ENCODE measurements at places on chromosomes 3 and 15.

- DNase-seq = no peak
Measured at GRCh38 chr15:28019594-28020309, 79.4 kb downstream of the OCA2 start.

- peak; percentile 34 for DNase-seq
Measured at GRCh38 chr15:51739061-51739712, 1.7 kb upstream of the LYSMD2 start.

DNA sequence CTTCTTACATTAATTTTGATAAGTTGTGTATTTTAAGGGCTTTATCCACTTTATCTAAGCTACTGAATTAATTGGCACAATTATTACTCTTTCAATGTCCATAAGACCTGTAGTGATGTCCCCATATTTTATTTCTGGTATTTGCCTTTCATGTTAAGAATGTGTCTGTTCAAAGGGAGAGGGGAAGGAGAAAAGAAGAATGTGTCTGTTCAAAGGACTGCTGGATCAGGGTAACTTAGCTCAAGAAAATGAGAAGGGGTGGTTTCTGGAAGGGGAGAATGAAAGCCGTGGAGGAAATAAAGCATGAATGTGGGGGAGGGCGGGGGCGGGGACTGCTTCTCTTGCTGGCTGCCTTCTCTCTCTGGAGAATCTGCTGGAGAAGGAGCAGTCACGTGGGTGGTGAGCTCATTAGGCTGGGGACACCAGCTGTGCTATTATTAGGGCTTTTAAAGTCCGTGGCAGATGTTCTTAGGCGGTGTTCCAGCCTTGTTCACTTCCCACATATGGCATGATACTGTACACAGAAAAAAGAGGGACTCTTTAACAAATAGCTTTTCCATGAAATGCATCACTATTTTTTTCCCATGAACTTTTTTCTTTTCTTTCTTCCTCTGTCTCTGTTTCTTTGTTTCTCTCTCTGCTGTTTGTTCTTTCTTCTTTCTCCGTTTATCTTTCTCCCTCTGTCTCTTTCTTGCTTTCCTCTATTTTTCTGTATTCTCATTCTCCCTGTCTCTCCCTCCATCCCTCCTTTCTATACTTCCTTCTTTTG, 63.7 kb upstream of the ULK4 start:
- DNase-seq = peak; percentile 94

GRCh38 chr15:91534976-91535375, 318.5 kb upstream of the SLCO3A1 start:
- no peak for DNase-seq

DNA sequence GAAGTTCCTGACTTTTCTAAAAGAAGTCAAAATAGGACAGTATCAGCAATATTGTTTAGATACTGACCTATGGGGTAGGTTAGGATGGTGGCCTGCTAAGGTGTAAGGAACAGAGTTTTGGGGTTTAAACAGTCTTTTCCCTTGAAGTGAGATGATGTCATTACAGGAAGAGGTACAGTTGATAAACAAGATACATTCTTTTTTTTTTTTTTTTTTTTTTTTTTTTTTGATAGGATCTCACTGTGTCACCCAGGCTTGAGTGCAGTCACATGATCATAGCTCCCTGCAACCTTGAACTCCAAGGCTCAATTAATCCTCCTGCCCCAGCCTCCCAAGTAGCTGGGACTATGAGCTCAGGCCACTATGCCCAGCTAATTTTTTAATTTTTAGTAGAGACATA, 33.3 kb downstream of the SLC25A36 start:
- DNase-seq = no peak

DNA sequence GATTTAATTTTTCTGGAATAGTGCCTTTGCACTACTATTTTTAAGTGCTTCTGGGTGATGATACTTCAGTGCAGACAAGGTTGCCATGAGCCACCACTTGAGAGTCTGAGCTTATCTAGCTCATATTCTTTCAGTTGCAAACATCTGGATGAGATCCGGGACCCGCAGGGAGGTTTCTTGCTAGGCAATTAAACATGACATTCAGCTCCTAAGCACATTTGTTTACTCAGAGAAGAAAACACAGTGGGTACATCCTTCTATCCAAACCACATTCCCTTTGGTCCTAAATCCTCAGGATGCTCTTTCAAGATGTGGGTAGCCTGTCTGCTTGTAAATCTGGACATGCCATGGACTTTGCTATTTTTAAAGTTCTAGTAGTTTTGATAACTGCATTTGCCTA, 12.0 kb downstream of the PLSCR1 start:
- DNase-seq = no peak

DNA sequence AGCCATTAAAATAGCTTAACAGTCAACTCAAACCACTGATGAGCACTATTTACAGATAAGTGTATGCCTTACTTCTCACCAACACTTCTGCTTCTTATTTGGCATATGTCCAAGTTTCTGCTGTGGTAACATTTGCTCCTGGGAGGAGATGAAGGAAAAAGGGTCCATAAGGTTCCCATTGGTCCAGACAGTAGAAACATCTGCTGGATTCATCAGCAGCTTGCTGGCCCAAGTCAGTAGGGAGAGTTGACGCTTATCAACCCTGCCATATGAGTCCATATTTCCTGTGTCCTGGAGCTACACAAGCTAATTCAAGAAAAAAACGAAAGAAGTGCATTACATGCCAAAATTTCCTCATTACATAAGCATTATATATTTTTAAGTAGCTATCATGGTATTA, 824.5 kb downstream of the CADM2 start:
- peak; percentile 78 for DNase-seq

DNA sequence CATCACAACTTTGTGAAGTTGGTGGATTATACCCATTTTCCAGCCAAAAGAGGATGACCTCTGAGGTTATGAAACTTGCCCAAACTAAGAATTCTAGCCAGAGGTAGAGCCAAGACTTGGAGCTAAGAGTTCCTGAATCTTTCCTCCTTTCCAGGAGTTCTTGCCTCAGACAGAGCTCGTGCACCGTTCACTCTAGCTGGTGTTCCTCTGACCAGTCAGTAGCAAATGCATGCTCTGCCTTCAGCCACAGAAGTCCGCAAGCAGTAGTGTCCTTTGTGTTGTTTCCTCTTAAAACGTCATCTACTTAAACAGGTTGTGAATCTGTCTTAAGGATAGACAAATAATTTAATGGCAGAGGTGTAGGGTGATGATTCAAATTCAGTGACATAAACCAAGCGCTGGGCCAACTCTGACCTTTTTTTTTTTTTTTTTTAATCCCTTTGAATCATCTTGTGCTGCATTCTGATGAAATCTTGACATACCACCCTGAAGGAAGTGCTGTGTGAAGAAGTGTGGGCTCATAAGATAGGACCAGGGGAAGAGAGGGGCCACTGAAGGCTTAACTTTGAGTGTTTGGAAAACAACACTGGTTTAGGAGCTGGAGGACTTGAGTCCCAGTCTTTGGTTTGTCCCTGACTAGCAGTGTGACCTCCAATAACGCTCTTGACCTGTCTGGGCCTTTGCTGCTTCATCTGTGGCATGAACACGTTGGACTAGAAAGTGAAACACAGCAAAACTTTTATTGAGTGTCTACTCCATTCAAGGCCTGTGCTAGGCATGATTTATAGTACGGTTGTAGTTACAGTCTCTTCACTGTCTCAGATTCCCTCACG, 53.4 kb downstream of the ITPR1 start:
- no peak for DNase-seq

DNA sequence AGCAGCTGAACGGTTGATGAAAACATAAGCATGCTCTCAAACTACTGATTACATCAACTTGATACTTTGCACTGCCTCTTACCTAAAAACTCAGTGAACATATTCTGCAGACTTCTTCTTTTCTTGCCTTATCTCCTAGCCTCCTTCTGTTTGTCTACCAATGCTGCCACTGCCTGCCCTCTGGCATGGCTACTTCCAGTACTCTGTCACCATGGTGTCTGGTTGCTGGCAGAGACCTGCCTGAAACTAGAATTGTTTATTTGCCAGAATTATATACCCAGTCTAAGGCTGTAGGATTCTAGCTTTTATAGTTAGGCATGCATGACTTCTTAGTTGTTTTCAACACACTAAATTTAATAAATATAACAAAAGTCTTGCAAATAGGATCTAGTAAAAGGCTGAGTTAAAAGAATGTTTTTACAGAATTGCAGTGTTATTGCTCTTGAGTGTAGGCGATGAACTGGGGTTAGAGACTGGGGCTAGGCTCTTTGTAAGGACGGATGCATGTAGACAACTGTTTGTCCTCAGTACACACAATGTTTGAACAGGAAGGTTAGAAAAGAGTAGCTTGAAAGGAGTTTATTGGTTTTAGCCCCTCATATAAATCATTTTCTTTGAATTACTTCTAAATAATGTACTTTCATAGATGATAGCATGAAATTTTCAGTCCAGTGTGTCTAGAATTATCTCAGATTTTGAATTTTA, 116.3 kb downstream of the KCNAB1 start:
- DNase-seq = no peak
